ENCODE measurements at places on chromosomes 4 and X.
A peak's percentile ranks its signal among the peaks of the same experiment; 100 is the strongest.

DNA sequence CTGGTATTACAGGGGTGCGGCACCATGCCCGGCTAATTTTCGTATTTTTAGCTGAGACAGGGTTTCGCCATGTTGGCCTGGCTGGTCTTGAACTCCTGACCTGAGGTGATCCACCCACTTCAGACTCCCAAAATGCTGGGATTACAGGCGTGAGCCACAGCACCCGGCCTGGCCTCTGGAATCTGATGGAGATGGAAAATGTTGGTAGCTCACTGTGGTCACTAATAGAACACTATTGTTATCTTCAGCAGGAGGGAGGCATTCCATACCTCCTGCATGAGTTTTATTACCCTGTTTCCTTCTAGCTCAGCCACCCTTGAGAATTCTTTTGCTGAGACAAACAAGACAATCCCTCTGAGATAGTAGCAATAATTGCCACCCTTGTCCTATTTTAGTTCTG, 105.0 kb downstream of the SHROOM3 start:
- DNase-seq = no peak

- peak; percentile 75 for DNase-seq
Measured at GRCh38 chrX:134520860-134521390, 61.0 kb downstream of the HPRT1 start.

DNA sequence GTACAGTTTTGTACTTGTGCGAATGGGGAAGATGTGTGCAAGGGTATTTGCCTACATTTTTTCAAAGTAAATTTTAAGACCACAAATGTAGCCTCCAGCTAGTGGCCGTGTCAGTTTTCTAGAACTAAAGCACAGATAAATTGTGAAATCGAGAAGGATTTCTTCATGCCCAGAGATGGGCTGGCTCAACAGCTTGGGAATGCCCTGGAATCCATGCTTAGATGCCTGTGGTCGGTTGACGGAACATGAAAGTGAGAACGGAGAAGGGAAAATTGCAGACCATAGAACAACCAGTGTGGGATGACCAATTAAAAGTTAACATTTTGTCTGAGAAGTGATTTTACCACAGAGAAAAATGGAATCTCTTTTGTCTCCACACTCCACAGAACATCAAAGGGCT, 73.2 kb upstream of the VCX2 start:
- no peak for DNase-seq

DNA sequence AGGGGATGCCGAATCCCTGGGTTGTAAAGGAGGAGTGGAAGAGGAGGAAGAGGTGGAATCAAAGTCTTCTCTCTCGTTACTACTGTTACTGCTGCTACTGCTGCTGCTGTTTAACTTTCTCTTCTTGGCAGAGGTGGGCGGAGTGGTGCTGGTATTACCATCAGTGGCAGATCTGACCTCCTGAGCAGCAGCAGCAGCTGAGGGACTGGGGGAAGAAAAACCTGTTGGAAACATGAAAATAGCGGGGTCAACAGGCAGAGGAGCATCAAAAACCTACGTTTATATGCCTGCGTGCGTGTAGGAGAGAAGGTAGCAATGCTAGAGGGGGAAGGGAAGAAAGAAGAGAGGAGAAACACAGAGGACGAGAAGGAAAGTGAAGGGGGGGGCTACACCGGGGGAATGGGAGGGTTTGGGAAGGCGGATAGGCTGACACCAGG, 339 bp downstream of the CUL4B start:
- DNase-seq = peak; percentile 47

- no peak for DNase-seq
Measured at GRCh38 chrX:24659646-24660045, 12.5 kb upstream of the PCYT1B start.
